ENCODE measurements at places on chromosomes 7 and 10.

- no peak for DNase-seq
Observed at GRCh38 chr7:51270965-51271364, 45.6 kb downstream of the COBL start.

- no peak for DNase-seq
Observed at GRCh38 chr7:137798073-137798763, 48.6 kb downstream of the DGKI start.

- DNase-seq: no peak
Observed at GRCh38 chr10:11483201-11484148, 128.0 kb downstream of the USP6NL start.

GRCh38 chr10:93398528-93398927, 83.6 kb downstream of the MYOF start:
- no peak for DNase-seq

GRCh38 chr10:52484206-52485065, 170.4 kb downstream of the DKK1 start:
- DNase-seq: no peak

GRCh38 chr10:122665329-122665860, 34.3 kb downstream of the C10orf120 start:
- DNase-seq: no peak
